ENCODE measurements at places on chromosomes 2 and 18. TPM values are rescaled to one million over a fixed set of nuclear protein-coding genes. Genes with fewer than 3 reads are reported as not detected.

Gene IL1RL1
- total RNA-seq = under 0.01 TPM

Gene ANTXR1
- total RNA-seq = 40.9 TPM

Gene SPP2
- not detected for total RNA-seq

Gene TMEM169
- 7.0 TPM for total RNA-seq

Gene DSC2
- 10.4 TPM for total RNA-seq

Gene CNTNAP5
- total RNA-seq = not detected

Gene MOCOS
- 8.6 TPM for total RNA-seq

Gene GAL3ST2
- 1.0 TPM for total RNA-seq

Data from mesangial cell (primary cell).